ENCODE measurements at places on chromosomes 11 and 22. TPM values are rescaled to one million over a fixed set of nuclear protein-coding genes. Genes with fewer than 3 reads are reported as not detected.

- DNase-seq: no peak
These were observed 16.3 kb downstream of the GVQW3 start for GRCh38 chr11:76397383-76397782.

DNA sequence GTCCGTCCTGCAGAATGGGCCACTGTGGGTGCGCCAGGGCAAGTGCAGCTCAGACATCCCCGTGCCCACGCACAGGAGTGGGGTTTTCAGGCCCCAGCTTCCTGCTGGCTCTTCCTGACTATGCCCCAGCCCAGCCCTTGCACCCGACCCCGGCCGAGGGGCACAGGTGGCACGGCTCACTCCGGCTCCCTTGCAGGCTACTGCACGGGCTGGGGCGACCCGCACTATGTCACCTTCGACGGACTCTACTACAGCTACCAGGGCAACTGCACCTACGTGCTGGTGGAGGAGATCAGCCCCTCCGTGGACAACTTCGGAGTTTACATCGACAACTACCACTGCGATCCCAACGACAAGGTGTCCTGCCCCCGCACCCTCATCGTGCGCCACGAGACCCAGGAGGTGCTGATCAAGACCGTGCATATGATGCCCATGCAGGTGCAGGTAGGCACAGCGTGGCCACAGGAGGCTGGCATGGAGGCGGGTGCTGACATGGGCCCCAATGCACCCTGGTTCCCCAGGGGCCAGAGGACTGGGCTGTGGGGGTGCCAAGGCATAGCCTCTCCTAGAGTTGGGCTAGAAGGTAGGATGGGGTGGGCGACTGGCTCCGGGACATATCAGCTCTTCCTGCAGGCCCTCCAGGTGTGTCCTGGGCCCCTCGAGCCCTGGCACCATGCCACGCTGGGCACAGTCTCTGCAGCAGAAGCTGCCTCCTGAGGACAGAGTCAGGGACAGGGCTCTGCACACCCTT lies 27.7 kb downstream of the MUC2 start:
- no peak for DNase-seq

- no peak for DNase-seq
These were observed 48.8 kb upstream of the PICALM start for GRCh38 chr11:86117712-86118063.

GRCh38 chr11:45649544-45650165 lies 15.8 kb downstream of the CHST1 start:
- no peak for DNase-seq

GRCh38 chr22:44042249-44043218 lies 18.4 kb downstream of the PARVB start:
- no peak for DNase-seq

- no peak for DNase-seq
These were observed 30.2 kb downstream of the OSBPL5 start for GRCh38 chr11:3134651-3135480.

DNA sequence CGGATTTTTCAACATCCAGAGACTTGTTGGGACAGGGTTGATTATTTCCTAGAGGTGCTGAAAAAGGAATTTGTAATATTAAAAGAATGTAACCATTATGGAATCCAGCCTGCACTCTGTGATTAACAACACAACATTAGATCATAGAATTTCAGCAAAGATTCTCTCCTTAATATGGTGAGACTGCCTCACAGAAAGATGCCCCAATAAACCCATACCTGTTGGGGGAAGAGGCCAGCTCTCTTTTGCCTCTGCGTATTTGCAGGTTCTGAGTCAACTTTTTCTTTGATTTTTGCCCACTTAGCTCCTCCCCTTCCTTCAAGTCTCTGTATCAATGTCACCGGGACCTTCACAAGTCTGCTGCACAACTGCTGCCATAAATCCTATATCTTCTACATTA lies 12.4 kb upstream of the MTMR3 start:
- no peak for DNase-seq

GRCh38 chr22:25814685-25815084 lies 72.7 kb downstream of the MYO18B start:
- DNase-seq: no peak

The KLHDC7B gene
- not detected for total RNA-seq

The RAB38 gene
- total RNA-seq: 2.1 TPM

The CNGA4 gene
- total RNA-seq: not detected

The CASTOR1 gene
- total RNA-seq: 8.1 TPM

The SGSM1 gene
- 0.12 TPM for total RNA-seq

The BEST1 gene
- 0.21 TPM for total RNA-seq
